Inflammatory macrophage treated with lipopolysaccharide for 1 hour (primary cell): ENCODE measurements at places on chromosomes 3 and 15.

GRCh38 chr3:113018536-113019181, 27.9 kb downstream of the GTPBP8 start:
- DNase-seq, result peak; percentile 19

- DNase-seq, result no peak
Measured at GRCh38 chr15:43242616-43243015, 21.8 kb upstream of the EPB42 start.

GRCh38 chr3:108804966-108805365, 17.6 kb upstream of the TRAT1 start:
- no peak for DNase-seq

GRCh38 chr3:20798666-20799065, 612.7 kb upstream of the SGO1 start:
- DNase-seq, result no peak

GRCh38 chr3:114351123-114351821, 57.4 kb downstream of the TIGIT start:
- no peak for DNase-seq

DNA sequence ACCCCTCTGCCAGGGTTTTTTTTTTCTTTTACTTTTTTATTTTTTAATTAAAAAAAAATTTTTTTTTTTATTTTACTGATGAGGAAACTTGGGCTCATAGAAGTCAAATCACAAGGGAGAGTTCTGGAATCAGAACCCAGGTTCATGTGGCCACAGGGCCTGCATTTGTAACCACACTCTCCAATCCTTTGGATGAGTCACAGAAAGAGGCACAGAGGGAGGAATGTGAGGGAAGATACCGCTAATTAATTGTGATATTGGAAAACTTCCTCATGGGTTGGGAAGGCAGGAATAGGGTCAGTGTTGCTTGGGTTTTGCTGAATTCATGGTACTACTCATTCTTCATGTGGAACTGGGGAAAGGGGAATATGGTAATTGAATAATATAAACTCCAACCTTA, 132.9 kb upstream of the SLC6A11 start:
- no peak for DNase-seq

DNA sequence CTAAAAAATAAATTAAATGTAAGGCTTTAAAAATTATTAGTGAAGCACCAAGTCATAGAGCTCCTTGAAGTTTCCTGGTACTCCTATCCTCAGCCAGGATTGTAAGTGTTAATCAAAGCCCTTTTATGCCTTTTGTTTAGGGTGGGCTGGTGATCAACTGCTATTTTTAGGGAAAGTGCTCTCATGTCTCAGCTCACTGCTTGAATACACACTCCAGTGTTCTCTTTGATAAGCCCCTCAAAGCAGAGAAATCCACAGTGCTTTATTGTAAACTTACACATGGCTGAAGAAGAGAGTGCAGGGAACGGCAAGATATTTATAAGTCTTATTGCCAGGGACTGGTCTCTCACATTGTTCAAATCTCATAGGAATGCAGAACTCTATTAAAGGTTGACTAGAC, 156.4 kb upstream of the AZI2 start:
- no peak for DNase-seq

GRCh38 chr3:43994657-43995546, 246.8 kb upstream of the TOPAZ1 start:
- DNase-seq, result peak; percentile 31

GRCh38 chr3:165852711-165853110, 15.5 kb upstream of the BCHE start:
- no peak for DNase-seq

DNA sequence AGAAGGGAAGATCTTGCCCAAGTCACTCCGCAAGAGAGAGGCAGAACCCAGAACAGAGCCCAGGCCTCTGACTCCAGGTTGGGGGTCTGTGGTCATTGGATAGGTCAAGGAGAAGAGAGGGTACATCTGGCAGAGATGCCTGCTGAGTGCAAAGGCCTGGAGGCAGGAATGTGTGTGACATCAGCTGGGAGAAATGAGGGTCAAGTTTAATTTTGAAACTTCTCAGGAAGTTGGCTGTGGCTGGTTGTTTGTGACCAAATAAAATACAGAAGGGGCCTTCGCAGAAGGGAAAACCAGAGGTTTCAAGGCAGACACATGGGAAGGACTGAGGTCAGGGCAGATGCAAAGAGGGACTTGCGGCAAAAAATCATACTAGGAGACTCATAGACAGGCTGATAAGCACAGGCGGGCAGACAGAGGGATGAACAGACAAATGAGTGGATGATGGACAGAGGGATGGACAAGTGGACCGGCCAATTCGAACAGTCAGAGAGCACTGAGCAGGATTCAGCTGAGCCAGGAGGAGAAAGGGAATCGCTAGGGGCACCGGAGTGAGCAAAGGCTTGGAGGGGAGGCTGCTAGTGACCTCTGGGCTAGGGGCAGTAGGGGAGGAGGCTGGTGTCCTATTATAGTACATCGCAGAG, 28.8 kb upstream of the CACNA2D2 start:
- no peak for DNase-seq
